ENCODE measurements at places on chromosomes 7 and 10.

GRCh38 chr10:79244068-79244442 is 103.2 kb upstream of the PPIF start:
- no peak for DNase-seq

DNA sequence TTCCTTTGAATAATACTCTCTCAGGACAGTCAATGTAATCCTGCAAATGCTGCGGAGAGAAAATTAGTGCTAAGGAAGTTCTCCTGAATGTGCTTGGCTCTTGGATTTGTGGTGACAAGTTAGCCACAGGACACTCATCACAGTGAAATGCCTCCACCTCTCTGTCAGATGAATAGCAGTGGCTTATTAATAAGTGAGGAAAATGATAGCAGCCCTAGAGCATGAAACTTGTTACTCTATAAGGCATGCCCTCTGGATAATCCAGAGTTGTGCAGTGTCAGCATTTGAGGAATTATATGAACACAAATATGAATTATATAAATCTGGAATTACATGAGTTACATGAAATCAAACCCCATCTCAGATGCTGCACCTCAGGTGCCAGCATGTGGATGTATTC is 23.5 kb upstream of the TBX20 start:
- no peak for DNase-seq

DNA sequence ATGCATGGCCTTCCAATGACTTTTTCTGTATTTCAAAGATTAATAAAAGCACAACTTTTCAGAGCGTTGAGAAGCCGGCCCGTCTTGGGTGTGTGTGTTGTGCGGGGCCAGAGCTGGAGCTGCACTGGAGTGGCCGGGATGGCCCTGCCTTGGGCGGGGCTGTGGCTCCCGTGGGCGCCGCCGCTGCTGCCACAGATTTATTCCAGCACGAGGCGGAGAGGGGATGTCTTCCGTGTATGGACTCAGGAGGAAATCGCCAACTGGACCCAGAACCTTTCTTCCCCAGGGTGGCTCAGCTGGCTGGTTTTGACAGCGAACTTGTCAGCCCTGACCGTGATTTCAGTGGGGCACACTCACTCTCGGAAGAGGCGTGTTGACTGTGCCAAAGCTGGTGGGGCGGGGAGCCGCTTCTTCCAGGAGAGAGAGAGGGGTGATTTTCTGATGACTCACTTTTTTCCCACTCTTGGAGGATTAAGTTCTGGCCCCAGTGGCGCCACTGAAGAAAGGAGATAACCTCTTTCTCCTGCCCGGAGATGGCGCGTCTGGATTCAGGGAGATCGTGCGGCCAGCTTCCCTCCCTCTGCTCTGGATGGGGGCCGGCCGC is 72.4 kb downstream of the DNAJB6 start:
- DNase-seq, result no peak

DNA sequence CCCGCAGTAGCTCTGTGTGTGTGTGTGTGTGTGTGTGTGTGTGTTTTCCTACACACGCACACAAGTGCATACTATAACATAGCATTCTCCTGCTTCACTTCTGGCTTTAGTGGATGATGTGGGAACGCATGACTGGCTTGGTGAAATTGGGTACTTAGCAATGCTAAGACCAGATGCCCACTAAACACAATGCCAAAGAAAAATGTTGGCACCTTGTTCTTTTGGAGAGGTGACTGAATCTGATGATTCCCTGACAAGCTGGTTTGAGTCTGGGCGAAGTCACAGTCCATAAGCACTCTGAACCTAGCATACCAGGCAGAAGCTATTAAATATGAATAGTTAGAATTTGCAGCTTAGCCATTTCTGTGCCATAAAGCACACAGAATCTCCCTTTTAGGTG is 68.0 kb upstream of the CDCA7L start:
- DNase-seq, result no peak

DNA sequence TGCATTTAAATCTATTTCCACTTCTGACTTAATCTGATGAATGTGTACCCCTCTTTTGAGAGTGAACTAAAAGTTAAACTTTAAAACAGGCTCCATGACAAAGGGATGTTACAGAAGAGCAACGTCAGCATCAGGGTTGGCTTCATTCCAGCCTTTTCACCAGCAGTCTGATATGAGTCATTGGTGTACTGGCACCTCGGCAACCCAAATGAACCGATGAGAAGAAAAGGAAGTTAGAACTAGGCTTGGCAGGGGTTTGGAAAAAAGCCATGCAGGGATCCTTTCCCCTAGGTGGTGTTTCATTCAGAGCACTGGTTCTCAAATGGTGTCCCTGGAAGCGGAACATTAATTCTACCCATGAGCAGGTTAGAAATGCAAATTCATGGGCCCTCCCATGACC is 53.6 kb downstream of the SEC61G start:
- no peak for DNase-seq

DNA sequence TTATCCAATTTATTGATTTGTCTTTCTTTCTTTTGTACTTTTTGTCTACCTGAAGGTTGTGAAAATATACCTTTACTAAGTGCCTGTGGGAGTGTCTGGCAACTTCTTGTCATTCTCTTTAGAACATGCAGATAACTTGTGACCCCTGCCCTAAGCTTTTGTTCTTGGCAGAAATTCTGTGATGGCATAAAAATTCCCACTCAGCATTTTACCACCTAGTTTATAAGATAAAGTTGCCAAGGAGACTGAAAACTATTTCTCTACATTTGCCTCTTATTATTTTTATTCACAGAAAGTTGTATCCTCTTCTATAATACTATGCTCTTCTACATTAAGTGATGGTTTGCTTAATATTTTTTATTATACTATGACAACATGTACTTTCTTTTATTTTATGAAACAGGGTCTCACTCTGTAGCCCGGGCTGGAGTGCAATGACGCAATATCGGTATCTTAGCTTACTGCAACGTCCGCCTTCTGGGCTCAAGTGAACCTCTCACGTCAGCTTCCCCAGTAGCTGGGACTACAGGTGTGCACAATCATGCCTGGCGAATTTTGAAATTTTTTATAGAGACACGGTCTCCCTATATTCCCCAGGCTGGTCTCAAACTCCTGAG is 683.5 kb downstream of the ANKRD7 start:
- DNase-seq, result no peak

DNA sequence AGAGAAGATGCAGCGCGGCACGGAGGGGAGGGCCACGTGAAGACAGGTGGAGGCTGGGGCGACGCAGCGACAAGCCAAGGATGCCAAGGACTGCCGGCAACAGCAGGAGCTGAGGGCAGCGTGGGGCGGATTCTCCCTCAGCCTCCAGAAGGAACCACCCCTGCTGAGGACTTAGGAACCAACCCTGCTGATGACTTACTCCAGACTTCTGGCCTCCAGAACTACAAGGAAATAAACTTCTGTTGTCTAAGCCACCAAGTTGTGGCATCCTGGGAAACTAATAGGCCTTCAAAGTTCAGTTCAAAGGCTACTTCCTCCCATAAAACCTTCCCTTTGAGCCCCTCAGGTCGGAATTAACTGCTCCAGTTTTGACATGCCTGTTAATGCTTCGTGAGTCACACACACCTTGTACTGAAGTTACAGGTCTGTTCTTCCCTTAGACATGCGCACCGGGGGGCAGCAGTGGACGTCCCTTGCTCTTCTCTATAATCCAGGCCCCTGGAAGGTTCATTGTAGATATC is 88.4 kb upstream of the RHEB start:
- DNase-seq, result no peak

- no peak for DNase-seq
Measured at GRCh38 chr10:103144041-103144440, 49.0 kb downstream of the NT5C2 start.

- no peak for DNase-seq
Measured at GRCh38 chr10:117370205-117370604, 5.0 kb downstream of the PDZD8 start.

GRCh38 chr7:5491251-5492019 is 67.8 kb upstream of the TNRC18 start:
- DNase-seq, result no peak

- peak; percentile 66 for DNase-seq
Measured at GRCh38 chr7:74061840-74062539, 21.6 kb upstream of the LIMK1 start.

DNA sequence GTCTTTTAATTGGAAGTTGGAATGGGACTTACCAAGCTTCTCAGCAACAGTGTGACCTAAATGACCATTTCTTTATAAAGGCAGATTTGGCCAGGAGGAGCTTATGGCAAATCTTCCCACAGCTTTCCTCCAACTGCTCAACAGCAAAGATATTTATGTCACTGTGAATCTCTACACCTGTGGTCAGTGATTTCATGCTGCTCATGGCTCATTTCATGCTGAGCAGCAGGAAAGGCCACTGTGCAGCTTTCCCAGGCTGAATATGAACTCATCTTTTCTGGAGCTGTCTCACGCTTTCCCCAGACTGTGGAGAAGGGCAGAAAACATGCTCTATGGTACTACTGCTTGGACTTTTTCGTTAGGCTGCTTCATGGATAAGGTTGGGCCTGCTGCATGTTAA is 29.8 kb downstream of the CALCR start:
- no peak for DNase-seq

- DNase-seq, result peak; percentile 98
Measured at GRCh38 chr10:102502029-102502336, 529 bp downstream of the ACTR1A start.

- no peak for DNase-seq
Measured at GRCh38 chr7:106966121-106966520, 78.4 kb upstream of the PRKAR2B start.

DNA sequence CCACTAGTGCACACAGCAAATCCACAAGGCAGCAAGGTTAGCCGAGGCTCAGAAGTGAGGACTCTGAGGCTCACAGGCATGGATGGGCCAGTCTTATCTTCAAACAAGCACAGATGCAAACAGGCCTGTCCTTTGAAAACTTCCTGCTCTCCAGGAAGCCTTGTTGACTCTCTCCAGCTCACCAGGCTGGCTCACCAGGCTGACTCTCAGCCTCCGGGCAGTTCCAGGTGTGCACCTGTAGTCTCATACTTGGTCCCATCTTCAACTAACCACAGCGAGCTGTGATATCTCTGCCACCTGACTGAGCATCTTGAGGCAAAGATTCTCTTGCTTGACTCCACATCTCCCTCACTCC is 173.9 kb upstream of the ZMIZ1 start:
- no peak for DNase-seq

GRCh38 chr7:155453296-155454182 is 4.4 kb upstream of the EN2 start:
- DNase-seq, result no peak

DNA sequence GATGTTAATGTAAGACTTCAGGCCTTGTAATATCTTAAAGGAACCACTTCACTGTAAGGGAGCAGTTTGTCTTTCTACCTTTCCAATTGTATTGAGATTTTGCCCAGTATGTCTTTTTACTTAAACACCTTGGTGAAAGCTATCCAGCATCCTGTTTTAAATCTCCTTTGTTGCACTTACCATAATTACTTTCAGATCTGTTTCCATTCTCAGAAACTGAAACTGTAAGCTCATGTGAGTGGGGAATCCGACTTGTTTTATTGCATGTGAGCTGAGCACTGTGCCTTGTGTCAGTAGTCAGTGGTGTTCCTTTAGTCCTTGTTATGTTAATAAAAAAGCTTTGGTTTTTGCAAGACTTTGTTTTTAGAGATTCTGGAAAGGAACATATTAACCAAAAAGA is 42.2 kb downstream of the BMPR1A start:
- no peak for DNase-seq

DNA sequence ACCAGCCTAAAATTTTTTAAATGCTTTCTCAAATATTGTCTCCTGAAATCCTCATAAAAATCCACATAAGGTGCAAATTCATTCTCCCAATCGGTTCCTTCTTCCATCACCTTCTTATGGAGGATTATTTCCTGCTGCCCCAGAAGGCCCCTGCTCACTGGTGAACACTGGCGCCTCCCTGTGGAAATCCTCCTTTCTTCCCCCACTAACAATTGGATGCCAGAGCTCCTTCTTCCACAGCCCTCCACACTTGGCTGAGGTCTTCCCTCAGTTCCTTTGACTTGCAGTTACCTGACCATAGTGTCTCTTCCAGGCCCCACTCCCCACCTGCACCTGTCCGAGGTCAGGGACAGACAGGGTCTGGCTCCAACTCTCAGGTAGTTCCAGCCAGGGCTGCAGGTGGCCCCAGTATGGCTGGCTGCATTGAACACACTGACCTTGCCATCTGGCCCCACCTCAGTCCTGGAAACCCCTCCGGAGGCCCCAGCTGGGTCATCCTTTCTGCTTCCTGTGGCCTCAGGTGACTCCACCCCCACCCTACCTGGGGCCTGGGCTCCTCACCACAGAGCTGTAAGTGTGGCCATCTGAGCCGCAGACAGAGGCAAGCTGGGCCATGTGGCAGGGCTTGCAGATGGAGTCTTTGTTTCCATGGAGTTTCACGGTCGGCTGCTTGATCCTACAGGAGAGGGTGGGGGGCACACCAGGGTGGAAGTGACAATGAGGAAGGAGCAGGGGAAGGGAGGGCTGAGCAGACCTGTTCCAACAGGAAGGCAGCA is 18.4 kb downstream of the SPOCK2 start:
- DNase-seq, result no peak

DNA sequence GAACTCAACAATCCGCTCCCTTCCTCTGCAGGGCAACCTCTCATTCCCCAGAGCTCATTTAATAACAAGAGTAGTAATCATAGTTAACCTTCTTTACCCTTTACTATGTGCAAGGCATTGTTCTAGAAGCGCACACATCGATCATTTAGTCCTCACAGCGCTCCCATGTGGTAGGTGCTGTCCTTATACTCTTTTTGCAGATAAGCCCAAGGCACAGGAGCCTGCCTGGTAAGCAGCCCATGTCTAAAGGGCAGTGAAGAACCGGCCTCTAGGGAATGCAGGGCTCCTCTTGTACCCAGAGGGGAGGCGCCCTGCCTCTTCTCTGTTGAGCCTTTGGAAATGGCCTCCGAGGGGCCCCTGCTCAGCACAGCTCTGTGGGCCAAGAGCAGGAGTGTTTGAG is 14.3 kb downstream of the CHST3 start:
- no peak for DNase-seq
